ENCODE measurements at places on chromosomes 2 and 18.

- DNase-seq, result no peak
Observed at GRCh38 chr18:54119524-54120019, 104.9 kb downstream of the MBD2 start.

DNA sequence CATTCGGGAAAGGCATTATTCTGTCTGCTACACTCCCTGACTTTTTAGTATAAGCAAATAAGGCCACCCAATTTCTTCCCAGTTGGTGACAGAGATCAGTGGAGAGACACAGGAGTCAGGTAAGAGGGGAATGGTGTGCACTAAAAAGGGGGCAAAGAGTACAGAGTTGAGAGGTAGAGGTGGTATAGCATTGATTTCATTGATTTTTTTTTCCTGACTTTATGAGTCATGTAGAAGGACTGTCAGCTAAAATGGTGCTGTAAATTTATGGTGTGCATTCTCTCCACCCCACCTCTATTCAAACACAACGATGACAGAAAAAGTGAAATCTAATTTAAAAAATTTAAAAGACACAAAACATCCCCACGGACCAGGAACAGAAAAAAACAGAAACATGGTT is 23.7 kb upstream of the ST8SIA3 start:
- no peak for DNase-seq

DNA sequence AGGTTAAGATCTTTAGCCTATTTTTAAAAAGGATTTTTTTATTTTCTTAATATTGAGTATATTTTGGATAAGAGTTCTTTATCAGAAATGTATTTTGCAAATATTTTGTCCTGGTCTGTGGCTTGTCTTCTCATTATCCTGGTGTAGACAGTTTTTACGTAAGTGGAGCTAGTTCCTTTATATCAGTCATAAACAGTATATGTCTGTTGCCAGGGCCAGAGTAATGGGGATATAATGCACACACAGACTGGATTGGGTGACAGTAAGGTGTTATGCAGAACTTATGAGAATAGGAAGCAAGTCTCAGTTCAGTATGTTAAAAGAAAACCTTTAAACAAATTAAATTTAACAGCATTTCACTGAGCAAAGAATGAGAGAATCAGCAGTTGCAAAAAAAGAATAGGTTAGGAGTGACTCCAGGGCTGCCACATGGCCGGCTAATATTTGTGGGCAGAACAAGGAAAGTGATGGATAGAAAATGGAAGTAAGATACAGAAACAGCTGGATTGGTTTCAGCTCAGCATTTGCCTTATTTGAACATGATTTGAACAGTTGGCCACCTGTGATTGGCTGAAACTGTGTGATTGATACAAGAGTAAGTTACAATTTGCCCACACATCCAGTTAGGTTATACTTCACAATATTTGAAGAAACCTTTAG is 61.1 kb upstream of the ZNG1B start:
- no peak for DNase-seq

DNA sequence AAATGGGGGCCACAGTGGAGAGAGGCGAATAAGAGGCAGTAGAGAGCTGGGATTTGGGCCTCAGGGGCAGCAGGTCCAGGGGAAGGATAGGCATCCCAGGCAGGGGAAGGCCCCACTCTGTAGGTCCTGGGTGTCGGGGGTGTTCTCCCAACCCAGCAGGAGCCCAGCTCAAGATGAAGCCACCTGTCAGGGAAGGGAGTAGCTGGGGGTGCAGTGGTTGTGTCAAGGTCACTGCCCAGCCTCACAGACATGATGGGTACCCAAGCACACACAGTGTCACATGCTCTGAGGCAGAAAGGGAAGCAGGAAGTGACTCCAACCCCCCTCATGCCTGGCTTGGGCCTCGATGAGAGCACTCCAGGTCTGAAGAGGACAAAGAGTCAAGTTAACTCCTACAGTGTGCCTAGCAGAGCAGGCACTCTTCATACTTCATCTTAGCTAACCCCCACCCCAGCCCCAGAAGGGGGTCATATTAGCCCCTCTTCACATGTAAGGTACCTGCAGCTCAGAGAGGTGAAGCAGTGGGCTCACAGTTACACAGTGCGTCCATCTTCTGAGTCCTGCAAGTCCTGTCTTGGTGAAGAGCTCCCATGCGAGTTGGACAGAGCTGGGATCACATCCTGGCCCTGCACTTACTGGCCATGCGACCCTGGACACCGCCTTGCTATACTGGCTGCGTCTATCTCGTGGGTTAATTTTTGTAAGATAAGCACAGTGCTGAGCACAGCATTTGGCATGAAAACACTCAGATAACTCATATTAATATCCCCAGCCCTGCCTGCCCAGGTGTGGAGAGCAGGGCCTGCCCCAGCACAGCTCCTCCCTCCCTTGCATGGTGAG is 72.6 kb upstream of the DAPL1 start:
- no peak for DNase-seq

DNA sequence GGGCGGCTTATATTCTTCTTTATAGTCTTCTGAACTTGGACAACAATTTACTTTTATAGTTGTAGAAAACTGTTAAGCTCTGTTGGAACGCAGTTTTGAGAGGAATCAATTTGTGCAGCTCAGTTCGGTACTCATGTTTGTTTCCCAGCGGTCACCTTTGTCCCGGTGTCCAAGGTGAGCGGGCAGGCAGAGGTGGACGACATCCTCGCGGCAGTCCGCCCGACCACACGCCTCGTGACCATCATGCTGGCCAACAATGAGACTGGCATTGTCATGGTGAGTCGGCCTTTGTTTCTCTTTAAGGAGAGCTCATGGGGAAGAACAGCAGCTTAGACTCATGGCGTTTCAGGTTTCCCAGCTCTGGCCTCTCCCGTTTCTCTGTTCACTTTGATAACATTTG is 18.6 kb upstream of the ESPNL start:
- no peak for DNase-seq
